Right ventricle myocardium superior (tissue), 1 donor: ENCODE measurements at places on chromosomes 1 and 21. TPM values are rescaled to one million over a fixed set of nuclear protein-coding genes. Genes with fewer than 3 reads are reported as not detected.

DNA sequence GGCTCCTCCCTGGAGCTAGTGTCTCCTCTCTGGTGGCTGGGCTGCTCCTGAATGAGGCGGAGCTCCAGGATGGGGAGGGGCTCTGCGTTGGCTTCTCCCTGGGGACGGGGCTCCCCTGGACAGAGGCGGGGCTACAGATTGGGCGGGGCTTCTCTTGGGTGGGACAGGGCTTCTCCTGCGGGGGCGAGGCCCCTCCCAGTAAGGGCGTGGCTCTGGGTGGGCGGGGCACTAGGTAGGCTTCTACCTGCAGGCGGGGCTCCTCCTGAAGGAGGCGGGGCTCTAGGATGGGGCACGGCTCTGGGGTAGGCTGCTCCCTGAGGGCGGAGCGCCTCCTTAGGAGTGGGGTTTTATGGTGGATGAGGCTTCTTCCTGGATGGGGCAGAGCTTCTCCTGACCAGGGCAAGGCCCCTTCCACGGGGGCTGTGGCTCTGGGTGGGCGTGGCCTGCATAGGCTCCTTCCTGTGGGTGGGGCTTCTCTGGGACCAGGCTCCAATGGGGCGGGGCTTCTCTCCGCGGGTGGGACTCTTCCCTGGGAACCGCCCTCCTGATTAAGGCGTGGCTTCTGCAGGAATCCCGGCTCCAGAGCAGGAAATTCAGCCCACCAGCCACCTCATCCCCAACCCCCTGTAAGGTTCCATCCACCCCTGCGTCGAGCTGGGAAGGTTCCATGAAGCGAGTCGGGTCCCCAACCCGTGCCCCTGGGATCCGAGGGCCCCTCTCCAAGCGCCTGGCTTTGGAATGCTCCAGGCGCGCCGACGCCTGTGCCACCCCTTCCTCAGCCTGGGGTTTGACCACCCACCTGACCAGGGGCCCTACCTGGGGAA, 22.7 kb upstream of the ARF1 start:
- DNase-seq, result peak; percentile 52

DNA sequence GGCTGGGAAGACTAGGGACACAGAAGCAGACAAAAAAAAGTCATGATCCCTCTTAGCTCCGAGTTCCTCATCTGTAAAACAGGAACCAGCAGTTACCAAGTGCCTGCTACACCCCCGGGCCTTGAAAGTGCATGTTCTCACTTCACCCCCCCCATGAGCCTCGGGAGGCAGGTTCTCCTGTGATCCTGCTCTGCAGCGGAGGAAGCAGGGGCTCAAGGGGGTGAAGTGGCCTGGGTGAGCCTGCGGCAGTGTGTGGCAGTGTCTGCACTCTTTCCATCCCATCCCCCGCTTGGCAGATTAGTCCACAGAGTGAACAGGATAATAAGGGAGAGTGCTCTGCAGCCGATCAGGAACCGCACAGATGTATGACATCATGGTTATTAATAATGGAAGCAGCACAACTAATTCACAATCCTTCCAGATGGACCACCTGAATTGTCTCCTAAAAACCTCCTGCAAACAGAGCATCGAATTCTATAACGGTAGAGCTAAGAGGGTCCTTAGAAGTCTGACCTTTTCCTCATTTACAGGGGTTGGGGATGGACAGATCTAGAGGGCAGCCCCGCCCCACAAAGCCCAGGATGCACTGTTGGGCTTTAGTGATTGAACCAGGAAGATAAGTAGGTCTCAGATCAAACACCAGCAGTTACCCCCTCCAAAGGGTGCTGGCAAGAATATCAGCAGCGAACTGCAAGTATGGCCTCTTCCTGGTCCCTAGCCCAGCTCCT, 174.1 kb upstream of the EDN2 start:
- DNase-seq, result no peak

The LORICRIN gene
- not detected for total RNA-seq

- no peak for DNase-seq
Measured at GRCh38 chr1:13617773-13618172, 34.1 kb downstream of the PDPN start.

The DIRAS3 gene
- 22.9 TPM for total RNA-seq

The CYP4A11 gene
- total RNA-seq, result not detected

DNA sequence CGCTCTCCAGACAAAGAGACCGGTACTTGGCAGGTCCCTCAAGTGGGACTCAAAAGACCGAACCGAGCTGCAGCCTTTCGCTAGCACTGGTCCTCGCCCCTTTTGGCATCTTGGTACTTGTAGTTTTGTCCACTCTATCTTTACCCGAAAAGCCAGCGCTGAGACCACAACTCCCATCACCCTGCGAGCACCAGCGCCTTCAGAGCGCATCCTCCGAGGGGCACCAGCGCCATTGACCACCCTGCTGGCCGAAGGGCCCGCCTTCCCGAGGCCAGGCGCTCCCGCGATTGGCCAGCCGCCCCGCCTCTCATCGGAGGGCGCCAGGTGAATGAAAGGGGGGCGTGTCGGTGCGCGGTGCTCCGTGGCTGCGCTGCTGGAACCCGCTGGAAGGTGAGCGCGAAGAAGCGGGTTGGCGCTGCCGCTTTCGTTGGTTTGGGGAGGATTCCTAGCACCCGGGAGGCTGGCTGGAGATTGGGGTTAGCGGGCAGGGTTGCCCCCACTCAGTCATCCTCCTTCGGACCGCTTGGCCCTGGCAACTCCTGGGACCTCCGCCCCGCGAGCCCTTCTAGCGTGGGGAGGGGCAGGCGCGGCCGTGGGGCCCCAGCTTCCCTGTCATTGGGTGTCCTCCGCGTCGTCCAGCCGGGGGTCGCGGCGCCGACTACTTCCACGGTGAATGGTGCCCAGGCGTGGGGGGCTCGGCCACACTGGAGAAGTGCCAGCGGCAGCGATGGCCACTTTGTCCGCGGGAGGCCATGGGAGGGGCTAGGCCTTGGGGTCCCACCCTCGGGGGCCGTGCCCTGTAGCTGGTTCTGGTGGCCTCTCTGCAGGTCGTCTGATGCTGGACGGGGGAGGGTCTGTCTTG, at the start of gene ZBTB8B:
Gene ZBTB8B (plus strand): TSS at position 357 of the 862 bp plus-strand sequence. CDS start 5,553 bp downstream, outside the sequence.
- peak; percentile 76 for DNase-seq

DNA sequence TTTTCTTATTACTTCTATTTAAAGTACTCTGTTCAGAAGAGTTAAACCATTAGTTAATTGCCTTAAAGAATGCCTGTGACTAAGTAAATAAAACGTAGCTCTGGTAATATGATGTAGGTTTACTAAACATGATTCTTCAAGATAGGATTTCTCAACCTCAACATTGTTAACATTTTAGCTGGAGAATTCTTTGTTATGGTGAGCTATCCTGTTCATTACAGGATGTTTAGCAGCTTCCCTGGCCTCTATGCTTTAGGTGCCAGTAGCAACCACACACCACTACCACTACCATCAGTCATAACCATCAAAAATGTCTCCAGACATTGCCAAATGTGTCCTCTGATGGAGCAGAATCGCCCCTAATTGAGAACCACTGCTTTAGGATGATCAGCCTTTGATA, 10.7 kb downstream of the RPF1 start:
- DNase-seq, result no peak

- DNase-seq, result no peak
Measured at GRCh38 chr1:56060906-56061305, 518.5 kb downstream of the PLPP3 start.

DNA sequence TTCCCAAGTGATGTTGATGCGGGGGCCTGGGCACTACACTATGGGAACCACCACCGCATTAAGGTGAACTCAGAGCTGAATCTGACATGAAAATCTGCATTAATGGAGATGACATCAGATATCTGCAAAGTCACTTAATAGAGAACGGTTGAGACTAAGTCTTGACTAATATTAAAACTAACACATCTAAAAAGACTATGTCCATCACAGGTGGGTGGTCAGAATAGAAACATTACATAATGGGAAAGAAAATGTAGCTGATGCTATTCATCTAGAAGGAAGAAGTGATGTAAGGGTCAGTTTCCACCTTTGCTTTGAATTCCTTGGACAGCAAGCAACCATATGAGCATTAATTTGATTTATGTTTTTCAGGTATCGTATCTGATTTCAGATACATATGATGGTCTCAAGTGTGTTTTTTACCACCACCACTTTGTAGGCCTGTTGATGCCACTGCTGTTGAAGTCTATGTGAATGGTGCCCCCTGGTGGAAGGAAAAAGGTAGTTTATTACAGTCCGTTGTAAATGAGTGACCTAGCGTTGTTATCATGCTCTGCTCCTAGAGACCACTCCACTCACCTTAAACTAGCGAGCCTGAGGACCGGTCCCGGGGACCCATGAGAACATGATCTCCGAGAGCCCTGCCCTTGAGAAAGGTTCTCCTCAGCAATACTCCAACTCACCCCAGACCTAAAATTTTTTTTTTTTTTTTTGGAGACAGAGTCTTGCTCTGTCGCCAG, 73.5 kb downstream of the BACH1 start:
- no peak for DNase-seq

DNA sequence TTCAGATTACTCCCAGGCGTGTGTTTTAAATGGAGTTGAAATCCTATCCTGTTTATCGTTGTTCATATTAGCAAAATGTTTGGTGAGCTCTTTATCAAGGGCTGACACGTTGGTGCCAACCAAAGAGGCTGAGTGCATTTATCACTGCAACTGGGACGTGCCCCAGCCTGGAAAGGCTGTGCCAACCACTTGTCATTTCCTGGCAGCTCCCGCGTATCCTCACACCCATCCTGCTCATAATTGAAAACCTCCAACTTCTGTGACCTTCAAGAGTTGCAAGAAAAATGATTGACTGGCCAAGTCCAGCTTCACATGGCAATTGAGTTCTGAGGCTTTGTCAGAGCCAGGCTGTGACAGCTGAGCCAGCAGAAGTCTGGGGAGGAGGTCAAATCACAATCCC, 43.7 kb upstream of the KCNA3 start:
- DNase-seq, result peak; percentile 76

The SSBP3 gene
- 49.1 TPM for total RNA-seq

DNA sequence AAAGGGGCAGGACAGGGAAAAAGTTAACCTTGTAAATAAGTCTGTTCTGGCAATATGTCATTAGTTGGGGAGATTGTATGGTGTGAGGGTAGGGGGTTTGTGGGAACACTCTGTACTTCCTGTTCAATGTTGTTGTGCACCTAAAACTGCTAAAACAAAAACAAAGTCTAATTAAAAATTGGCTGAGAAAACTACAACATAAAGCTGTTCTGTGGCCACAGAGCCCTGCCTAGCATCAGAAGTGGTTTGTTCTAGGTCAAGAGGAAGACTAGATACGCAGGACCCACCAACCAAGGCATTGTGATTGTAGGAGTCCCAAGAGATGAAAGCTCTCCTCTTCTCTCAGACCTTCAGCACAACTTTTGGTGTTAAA, 81.0 kb upstream of the LRRC8D start:
- no peak for DNase-seq

- DNase-seq, result no peak
Measured at GRCh38 chr1:31696242-31696641, 7.6 kb downstream of the COL16A1 start.

The ETV3L gene
- not detected for total RNA-seq

GRCh38 chr1:54887665-54888071, 673 bp upstream of the DHCR24 start:
- DNase-seq, result peak; percentile 54
